ENCODE measurements at places on chromosomes 12 and 14. TPM values are rescaled to one million over a fixed set of nuclear protein-coding genes. Genes with fewer than 3 reads are reported as not detected.

AGAP2 gene
- polyA plus RNA-seq, result 5.1 TPM

RNASE1 gene
- polyA plus RNA-seq, result 191 TPM

PPP4R4 gene
- 0.08 TPM for polyA plus RNA-seq

CMA1 gene
- not detected for polyA plus RNA-seq

CLEC14A gene
- polyA plus RNA-seq, result not detected

ESPL1 gene
- polyA plus RNA-seq, result not detected

MSI1 gene
- not detected for polyA plus RNA-seq

SRRM4 gene
- polyA plus RNA-seq, result not detected

HOXC5 gene
- not detected for polyA plus RNA-seq

CFAP251 gene
- polyA plus RNA-seq, result 0.08 TPM

MMAB gene
- 6.1 TPM for polyA plus RNA-seq

CMAS gene
- 28.3 TPM for polyA plus RNA-seq

IGF1 gene
- polyA plus RNA-seq, result not detected

CCDC88C gene
- 11.6 TPM for polyA plus RNA-seq

PSMD9 gene
- 135 TPM for polyA plus RNA-seq

PPFIA2 gene
- not detected for polyA plus RNA-seq

PGF gene
- not detected for polyA plus RNA-seq

CPNE8 gene
- polyA plus RNA-seq, result 15.2 TPM

NCKAP5L gene
- 3.7 TPM for polyA plus RNA-seq

RASSF3 gene
- 54.9 TPM for polyA plus RNA-seq

PLD4 gene
- 15.1 TPM for polyA plus RNA-seq

OTX2 gene
- not detected for polyA plus RNA-seq

BCL11B gene
- not detected for polyA plus RNA-seq
